ENCODE measurements at places on chromosomes 2 and 18.

DNA sequence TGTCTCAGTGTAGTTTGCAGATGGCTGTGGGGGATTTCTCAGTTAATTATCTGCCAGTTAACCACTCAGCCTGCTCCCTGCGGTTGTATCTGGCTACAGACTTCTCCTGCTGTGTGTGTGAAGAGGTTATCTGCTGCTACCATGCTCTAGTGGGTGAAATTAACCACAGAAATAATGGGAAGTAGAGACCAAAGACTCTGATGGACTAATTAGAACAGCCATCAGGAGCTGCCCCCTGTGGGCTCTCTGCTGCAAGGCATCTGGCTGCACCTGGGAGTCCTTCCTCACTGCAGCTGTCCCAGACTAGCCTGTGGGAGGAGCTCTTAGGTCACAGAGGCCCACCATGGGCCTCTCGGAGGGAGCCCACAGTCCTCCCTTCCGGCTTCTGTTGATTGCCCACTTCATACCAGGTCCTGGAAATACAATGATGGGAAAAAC, 66.6 kb downstream of the CTIF start:
- DNase-seq = no peak

GRCh38 chr2:112821142-112821541, 15.4 kb downstream of the IL1B start:
- DNase-seq = no peak

GRCh38 chr2:39919511-39920306, 140.7 kb upstream of the THUMPD2 start:
- no peak for DNase-seq

- no peak for DNase-seq
Observed at GRCh38 chr2:148602885-148603561, 41.5 kb upstream of the EPC2 start.

- no peak for DNase-seq
Observed at GRCh38 chr2:128282976-128283810, 35.5 kb downstream of the HS6ST1 start.

DNA sequence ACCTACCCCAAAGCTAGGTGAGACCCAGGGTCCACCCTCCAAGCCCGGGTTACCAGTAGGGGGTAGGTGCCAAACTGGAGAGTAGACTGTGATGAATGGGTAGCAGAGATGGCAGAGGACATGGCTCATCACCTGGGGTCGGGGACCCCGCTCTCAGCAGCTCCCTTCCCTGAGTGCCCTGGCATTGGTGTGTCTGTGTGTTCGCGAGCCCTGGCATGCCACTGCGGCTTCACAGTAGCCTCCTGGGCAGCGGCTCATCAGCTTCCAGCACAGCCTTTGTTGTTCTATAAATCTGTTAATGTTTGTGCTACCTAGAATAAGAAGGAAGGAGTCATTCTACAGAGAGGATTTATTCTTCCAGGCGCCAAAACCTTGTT, 62.6 kb upstream of the ALPP start:
- no peak for DNase-seq

DNA sequence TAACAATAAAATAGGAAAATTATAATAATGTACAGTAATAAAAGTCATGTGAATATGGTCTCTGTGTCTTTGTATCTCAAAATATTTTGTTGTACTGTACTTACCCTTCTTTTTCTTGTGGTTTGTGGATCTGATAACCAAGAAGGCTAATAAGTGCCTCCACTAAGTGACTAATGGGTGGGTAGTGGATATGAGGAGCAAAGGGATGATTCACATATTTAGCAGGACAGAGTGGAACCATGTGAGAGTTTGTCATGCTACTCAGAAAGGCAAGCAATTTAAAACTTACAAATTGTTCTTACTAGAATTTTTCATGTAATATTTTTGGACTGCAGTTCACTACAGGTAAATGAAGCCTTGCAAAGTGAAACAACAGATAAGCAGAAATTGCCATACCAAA, 1241.2 kb upstream of the CDH2 start:
- no peak for DNase-seq

GRCh38 chr2:215900203-215900611, 113.1 kb downstream of the MREG start:
- DNase-seq = no peak

DNA sequence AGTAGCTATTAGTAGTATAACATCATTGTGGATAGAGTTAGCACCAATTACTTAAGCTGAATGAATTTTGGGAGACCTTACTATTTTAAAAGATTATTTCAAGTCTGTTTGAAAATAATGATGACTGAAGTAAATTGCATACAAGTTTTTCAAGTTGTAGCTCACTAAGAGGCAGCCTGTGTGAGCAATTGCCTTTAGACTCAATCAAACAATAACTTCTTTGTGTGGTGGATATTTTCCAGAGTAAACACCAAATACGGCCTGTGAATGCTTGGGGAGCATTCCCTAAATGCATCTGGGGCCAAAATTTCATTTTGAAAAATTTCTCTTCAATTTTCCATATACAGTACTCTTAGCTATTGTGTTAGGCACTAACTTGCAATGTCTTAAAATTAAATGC, 7.9 kb downstream of the SERPINB12 start:
- DNase-seq = no peak

- no peak for DNase-seq
Observed at GRCh38 chr2:33033606-33034081, 86.9 kb downstream of the LTBP1 start.

- no peak for DNase-seq
Observed at GRCh38 chr2:64331849-64332699, 121.9 kb upstream of the LGALSL start.

DNA sequence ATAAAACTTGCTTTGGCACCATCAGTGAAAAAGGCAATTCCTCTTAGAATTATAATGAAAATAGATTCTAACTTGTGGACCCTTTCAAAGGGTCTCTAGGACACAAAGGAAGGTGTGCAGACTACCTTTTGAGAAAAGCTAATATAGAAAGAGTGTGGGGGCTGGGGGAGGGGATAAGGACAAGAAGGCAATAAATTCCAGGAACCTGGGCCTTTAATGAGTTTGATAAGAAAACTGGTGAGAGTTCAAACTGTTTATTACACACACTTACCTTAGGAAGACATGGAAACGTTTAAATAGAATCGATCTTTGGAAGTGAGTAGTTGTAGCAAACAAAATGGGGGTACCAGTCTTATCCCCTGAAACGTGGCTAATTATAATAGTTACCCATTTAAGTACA, 39.6 kb upstream of the PGAP1 start:
- DNase-seq = no peak

- no peak for DNase-seq
Observed at GRCh38 chr18:76621782-76622495, 126.9 kb upstream of the ZNF516 start.

DNA sequence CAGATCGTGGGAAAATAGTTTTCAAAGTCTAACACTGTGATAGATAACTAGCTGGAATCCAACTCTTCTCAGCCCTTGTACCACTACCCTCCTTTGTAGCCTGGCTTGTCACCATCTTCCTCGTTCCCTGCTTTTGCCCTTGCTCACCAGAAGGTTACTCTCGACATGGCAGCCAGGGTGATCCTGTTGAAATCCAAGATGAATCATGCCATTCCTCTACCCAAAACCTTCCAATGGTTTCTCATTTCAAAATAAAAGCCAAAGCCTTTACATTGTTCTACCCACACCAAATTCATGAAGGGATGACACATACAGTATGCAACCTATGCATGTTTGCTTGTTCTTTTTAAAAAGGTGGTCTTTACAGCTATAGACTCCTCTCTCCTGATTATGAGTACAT, 45.7 kb downstream of the STAT4 start:
- DNase-seq = no peak

DNA sequence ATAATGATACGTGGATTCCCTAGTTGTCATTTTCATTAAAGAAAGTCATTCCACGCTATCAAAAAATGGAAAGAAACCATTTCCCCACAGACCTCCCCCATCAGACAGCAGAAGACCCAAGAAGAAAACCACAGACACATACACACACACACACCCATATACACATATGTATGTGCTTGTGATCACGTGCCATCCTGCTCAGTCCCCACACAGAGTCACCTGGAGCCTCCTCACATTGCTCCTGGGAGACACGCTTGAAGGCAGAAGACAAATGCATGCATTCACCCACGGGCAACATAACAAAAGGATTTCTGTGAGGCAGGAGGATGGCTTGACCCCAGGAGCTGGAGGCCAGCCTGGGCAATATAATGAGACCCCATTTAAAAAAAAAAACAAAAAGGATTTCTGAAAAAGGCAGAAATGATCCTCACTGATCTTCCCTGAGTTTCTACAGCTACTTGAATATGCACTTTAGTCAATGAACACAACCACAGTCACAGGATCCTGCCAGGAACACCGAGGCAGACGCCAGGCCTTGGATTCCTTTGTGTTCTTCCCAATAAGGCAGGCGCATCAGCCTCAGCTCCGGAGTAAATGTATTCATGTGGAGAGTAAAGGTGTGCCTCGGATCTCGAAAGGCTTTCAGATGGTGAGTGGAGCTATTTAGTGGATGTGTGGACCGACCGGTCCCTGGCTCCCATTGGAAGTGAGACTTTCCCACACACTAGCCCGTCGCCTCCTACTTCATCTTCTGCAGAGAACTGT, 21.0 kb downstream of the TGFBRAP1 start:
- no peak for DNase-seq

- DNase-seq = no peak
Observed at GRCh38 chr2:8636721-8637636, 44.9 kb upstream of the ID2 start.

DNA sequence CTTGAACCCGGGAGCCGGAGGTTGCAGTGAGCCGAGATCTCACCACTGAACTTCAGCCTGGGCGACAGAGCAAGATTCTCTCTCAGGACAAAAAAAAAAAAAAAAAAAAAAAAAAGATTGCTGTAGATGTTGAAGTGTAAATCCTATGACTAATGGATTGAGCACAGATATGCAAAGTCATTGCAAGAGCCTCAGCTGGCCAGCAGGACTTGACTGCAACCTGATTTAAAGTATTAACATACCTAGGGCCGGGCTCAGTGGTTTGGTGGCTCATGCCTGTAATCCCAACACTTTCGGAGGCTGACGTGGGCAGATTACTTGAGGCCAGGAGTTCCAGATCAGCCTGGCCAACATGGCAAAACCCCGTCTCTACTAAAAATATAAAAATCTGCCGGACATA, 103.4 kb upstream of the MSH2 start:
- DNase-seq = no peak

- no peak for DNase-seq
Observed at GRCh38 chr2:175577368-175577970, 396.0 kb upstream of the ATP5MC3 start.

GRCh38 chr2:135817951-135818350, 19.0 kb downstream of the LCT start:
- no peak for DNase-seq

DNA sequence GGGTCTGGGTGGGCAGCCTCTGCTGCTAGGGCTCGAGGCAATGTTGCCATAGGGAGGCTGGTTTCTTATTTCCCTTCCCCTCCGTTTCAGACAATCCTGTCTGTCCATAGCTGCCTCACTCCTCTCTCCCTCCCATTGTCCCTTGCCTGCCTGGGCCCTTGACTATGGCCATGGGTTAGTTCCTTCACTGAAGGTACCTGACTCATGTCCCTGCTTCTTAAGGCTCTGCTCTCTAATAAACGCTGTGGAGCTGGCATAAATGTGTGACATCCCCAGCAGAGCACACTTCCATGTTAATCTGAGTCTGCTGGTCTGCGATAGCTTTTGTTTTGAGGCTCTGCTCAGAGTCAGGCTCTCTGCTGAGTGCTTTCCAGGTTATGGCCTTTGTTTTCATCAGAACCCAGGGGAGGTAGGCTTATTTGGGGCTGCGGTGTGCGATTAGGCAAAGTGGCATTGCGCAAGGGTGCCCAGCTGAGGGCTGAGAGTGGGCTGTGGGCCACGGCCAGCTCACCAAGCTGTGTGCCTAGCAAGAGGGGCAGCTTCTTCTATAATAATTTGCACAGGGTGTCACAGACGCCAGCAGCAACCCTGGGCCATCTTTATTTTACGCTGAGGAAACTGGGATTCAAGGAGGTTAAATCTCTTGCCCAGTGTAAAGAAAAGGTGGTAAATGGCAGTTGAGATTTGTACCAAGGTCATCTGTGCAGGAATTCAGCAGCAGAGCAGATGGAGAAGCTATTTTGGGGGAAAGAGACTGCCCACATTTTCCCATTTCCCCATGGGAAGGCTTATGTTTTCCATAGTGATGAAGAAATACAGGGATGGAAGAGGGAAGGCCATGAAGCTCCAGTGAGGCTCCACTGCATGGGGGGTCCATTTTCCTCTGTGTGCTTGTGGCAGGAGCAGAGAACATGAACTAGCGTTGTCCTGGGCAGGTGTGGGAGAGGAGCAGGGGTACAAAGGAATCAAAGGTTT, 25.6 kb downstream of the MRPL33 start:
- no peak for DNase-seq

GRCh38 chr2:150374492-150374891, 113.0 kb downstream of the RND3 start:
- no peak for DNase-seq

- DNase-seq = no peak
Observed at GRCh38 chr18:13218368-13218991, at the start of gene LDLRAD4. TSS of gene LDLRAD4 (plus strand) at chr18:13218760.

GRCh38 chr2:20594957-20595356, 55.9 kb downstream of the HS1BP3 start:
- DNase-seq = no peak

GRCh38 chr2:198753101-198753500, 704.6 kb downstream of the SATB2 start:
- DNase-seq = no peak
